Activated CD8-positive, alpha-beta T cell treated with anti-CD3 and anti-CD28 coated beads, Interleukin-2, amount 10 ng/mL, durations not matched to agents 7 days and 5 days (primary cell): ENCODE measurements at places on chromosomes 5 and 9. TPM values are rescaled to one million over a fixed set of nuclear protein-coding genes. Genes with fewer than 3 reads are reported as not detected.

MYMK gene
- total RNA-seq: not detected

PCDHB16 gene
- not detected for total RNA-seq

MTAP gene
- 68.2 TPM for total RNA-seq

OTP gene
- not detected for total RNA-seq

SPAG8 gene
- 1.5 TPM for total RNA-seq

PCDHA8 gene
- total RNA-seq: not detected

ADRA1B gene
- total RNA-seq: not detected

C9orf152 gene
- not detected for total RNA-seq

HMGCS1 gene
- total RNA-seq: 90.6 TPM

NRARP gene
- 1.5 TPM for total RNA-seq

RGS14 gene
- 117 TPM for total RNA-seq

SV2C gene
- total RNA-seq: 0.03 TPM

LCN1 gene
- total RNA-seq: not detected

ECM2 gene
- total RNA-seq: not detected

SPRY4 gene
- total RNA-seq: 1.5 TPM

SPINK7 gene
- total RNA-seq: not detected

IL7R gene
- 48.4 TPM for total RNA-seq

TMEM252 gene
- not detected for total RNA-seq

FOXD4 gene
- 0.52 TPM for total RNA-seq

FANCC gene
- total RNA-seq: 19.0 TPM

FGF1 gene
- total RNA-seq: not detected

FBXW5 gene
- 103 TPM for total RNA-seq

GGTA1 gene
- total RNA-seq: not detected

ORM2 gene
- total RNA-seq: not detected

PSD2 gene
- not detected for total RNA-seq

MARVELD2 gene
- 0.26 TPM for total RNA-seq

KCNIP1 gene
- total RNA-seq: not detected

CDH18 gene
- not detected for total RNA-seq

FOXD4L3 gene
- total RNA-seq: 0.13 TPM

SPINK5 gene
- total RNA-seq: not detected

LCN6 gene
- not detected for total RNA-seq

PLPP7 gene
- total RNA-seq: 0.21 TPM

DPYSL3 gene
- total RNA-seq: not detected

CCDC180 gene
- total RNA-seq: 3.6 TPM

PRUNE2 gene
- total RNA-seq: 0.16 TPM

PCDHB6 gene
- not detected for total RNA-seq

BTNL3 gene
- not detected for total RNA-seq

EMB gene
- 139 TPM for total RNA-seq

FOXD4L6 gene
- not detected for total RNA-seq

FRMPD1 gene
- total RNA-seq: not detected

CDH10 gene
- total RNA-seq: not detected

NKD2 gene
- total RNA-seq: 3.2 TPM

LHX3 gene
- total RNA-seq: 0.16 TPM

FAM174A gene
- 4.4 TPM for total RNA-seq

RLN1 gene
- 1.3 TPM for total RNA-seq
